ENCODE measurements at places on chromosomes 7 and 10.
A peak's percentile ranks its signal among the peaks of the same experiment; 100 is the strongest.

DNA sequence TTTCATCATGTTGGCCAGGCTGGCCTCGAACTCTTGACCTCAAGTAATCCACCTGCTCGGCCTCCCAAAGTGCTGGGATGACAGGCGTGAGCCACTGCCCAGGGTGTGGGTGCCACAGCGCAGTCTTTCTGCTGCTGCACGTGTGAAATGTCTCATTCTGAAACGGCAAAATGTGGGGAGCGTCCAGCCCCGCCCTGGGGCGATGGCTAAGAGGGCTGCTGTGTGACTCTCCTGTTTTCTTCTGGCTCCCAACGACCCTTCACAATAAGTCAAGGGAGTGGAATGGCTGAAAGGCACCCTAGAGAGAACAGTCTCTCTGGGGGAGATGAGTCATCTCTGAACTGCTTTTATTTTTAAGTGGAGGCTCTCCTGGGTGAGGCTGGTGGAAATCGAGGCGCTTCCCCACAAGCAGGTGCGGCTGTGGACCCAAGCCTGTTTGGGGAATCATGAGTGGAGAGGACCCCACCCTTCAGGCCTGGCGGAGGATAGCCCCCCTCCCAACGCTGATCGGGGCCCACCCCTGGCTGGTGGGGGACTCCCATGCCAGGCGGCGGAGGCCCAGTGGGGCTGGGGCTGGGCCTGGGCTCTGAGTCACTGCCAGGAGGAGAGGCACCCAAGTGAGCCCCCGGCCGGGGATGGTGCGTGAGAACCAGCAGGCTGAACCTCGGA lies 18.0 kb downstream of the ADAP1 start:
- H3K4me1 ChIP-seq, result peaks cover 25% of the 10 kb centered on the region
- H3K36me3 ChIP-seq, result peaks cover 50% of the 10 kb centered on the region
- peak overlapping the region; percentile 79 for H3K27ac ChIP-seq
- DNase-seq, result peak; percentile 72
- no peak overlapping the region for H3K4me3 ChIP-seq
- H3K27me3 ChIP-seq, result no peaks in the 10 kb centered on the region

GRCh38 chr7:142896151-142896550 lies 10.6 kb upstream of the TRPV6 start:
- no peak overlapping the region for H3K27ac ChIP-seq
- H3K27me3 ChIP-seq, result peaks cover 3% of the 10 kb centered on the region
- H3K36me3 ChIP-seq, result no peaks in the 10 kb centered on the region
- no peaks in the 10 kb centered on the region for H3K4me1 ChIP-seq
- no peak for DNase-seq

DNA sequence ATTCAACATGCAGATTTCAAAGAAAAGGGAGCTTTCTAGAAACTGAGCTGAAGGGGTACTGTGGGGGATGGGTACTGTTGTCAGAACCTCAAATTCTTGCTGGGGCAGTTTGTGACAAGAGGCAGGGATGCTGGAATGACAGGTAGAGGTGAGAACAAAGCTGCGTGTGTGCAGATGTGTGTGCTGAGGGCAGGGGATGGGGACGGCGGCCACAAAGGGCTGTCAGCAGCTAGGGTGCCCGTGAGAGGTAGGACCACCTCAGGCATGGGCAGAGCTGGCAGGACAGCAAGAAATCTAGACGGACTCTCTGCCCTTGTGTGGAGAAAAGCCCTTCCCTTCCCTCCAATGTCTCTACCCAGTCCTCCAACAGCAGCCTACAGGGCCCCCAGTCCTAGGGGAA lies 14.4 kb upstream of the BAZ1B start:
- DNase-seq, result no peak
- H3K27me3 ChIP-seq, result no peaks in the 10 kb centered on the region
- peaks cover 20% of the 10 kb centered on the region for H3K36me3 ChIP-seq
- H3K4me3 ChIP-seq, result no peak overlapping the region
- no peaks in the 10 kb centered on the region for H3K4me1 ChIP-seq
- H3K27ac ChIP-seq, result no peak overlapping the region

DNA sequence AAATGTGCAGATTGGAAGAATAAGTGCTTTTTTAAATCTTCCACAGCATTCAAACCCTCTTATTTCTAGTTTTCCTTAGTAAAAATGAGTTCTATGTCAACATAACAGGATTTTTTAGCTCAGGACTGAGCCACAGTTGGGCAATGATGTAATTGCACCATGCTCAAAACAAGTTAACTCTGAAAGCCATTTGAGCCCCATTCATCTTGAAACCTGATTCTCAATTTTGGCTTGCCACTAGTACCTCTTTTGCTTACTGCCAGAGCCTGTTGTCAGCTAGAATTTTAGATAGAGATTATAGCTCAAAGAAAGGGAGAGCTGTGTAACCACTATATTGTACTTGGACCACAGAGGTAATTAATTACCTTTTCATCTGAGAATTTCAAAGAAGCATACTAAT lies 1028.5 kb upstream of the PHF14 start:
- no peak overlapping the region for H3K4me3 ChIP-seq
- no peak for DNase-seq
- H3K27me3 ChIP-seq, result no peaks in the 10 kb centered on the region
- H3K27ac ChIP-seq, result no peak overlapping the region

DNA sequence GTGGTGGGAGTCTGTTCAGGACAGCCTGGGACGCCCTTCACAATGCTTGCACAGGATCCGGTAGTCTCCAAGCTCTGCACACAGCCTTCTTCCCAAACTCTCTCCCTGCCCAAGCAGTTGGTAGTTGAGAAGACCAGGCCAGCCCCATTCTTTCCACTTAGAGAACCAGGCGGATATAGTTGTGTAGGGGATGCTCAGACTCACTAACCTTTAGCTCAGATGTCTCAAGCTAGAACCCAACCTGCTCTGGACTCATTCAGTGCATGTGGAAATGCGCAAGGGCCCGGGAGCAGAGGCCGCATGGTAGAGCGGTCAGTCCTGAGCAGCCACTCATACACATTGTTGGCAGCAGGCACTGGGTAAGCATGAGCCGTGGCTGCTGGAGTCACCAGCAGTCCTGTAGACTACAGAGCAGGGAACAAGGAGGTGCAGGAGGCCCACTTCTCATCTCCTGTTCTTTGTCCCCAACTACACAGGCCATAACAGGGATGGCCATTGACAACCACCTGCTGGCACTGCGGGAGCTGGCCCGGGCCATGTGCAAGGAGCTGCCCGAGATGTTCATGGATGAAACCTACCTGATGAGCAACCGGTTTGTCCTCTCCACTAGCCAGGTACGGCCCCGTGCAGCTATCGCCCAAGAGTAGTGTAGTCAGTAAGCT lies 17.2 kb upstream of the C10orf53 start:
- H3K4me1 ChIP-seq, result no peaks in the 10 kb centered on the region
- H3K27ac ChIP-seq, result no peak overlapping the region
- no peak overlapping the region for H3K4me3 ChIP-seq
- no peaks in the 10 kb centered on the region for H3K36me3 ChIP-seq
- no peak for DNase-seq

- no peak for DNase-seq
- H3K36me3 ChIP-seq, result peaks cover 3% of the 10 kb centered on the region
- H3K27ac ChIP-seq, result no peak overlapping the region
- peaks cover 16% of the 10 kb centered on the region for H3K4me1 ChIP-seq
- H3K4me3 ChIP-seq, result no peak overlapping the region
These were observed 23.4 kb upstream of the EGR2 start for GRCh38 chr10:62839590-62839989.

GRCh38 chr10:95039281-95039680 lies 30.0 kb downstream of the CYP2C8 start:
- no peaks in the 10 kb centered on the region for H3K4me1 ChIP-seq
- no peaks in the 10 kb centered on the region for H3K36me3 ChIP-seq
- H3K4me3 ChIP-seq, result no peak overlapping the region
- no peaks in the 10 kb centered on the region for H3K27me3 ChIP-seq

DNA sequence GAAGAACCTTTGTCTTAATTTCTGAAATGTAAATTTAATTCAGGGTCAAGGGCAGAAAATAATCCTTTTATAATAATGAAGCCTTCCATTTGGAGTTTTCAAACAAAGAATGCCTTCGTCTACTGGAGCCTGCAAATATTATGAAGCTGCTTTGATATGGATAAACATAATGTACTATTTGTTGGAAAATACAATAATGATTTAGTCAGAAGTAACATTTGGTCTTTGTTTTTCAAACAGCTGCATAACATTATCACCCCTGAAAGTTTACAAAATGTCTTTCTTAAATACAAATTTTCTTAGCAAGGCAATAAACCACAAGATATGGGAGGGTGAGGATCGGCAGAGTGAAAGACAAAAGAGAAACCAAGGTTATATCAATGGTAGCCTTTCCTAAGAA lies 41.5 kb downstream of the TMEM26 start:
- H3K4me1 ChIP-seq, result no peaks in the 10 kb centered on the region
- H3K27ac ChIP-seq, result no peak overlapping the region
- no peaks in the 10 kb centered on the region for H3K27me3 ChIP-seq
- H3K4me3 ChIP-seq, result no peak overlapping the region
- no peaks in the 10 kb centered on the region for H3K36me3 ChIP-seq

- no peak overlapping the region for H3K27ac ChIP-seq
- H3K4me1 ChIP-seq, result no peaks in the 10 kb centered on the region
- H3K4me3 ChIP-seq, result no peak overlapping the region
- no peak for DNase-seq
- no peaks in the 10 kb centered on the region for H3K27me3 ChIP-seq
- H3K36me3 ChIP-seq, result no peaks in the 10 kb centered on the region
These were observed 301.5 kb downstream of the ZEB1 start for GRCh38 chr10:31620226-31621151.

GRCh38 chr10:31758495-31758894 lies 170.1 kb downstream of the ARHGAP12 start:
- H3K4me3 ChIP-seq, result no peak overlapping the region
- peaks cover 14% of the 10 kb centered on the region for H3K4me1 ChIP-seq
- no peaks in the 10 kb centered on the region for H3K27me3 ChIP-seq
- no peak for DNase-seq

All from activated naive CD8-positive, alpha-beta T cell treated with anti-CD3 and anti-CD28 coated beads for 36 hours (primary cell).